Kidney (tissue), 22 donors: ENCODE measurements at places on chromosomes 4 and X. TPM values are rescaled to one million over a fixed set of nuclear protein-coding genes. Genes with fewer than 3 reads are reported as not detected.

IL1RAPL1 gene
- total RNA-seq: 0.19 TPM

DNA sequence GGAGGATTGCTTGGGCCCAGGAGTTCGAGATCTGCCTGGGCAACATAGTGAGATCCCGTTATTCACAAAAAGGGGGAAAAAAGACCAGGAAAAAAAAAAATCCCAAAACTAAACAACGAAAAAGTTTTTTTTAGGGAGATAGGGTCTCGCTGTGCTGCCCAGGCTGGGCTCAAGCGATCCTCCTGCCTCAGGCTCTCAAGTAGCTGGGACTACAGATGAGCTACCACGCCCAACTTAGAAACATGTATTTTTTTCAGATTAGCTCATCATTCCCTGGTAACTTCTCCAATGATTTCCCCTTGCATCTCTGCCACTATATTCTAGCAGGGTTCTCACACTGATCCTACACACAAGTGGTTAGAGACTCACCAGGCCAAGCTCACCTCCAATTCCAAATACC is 24.4 kb upstream of the IRAK1 start:
- H3K4me1 ChIP-seq: peaks cover 13% of the 10 kb centered on the region
- peaks cover 2% of the 10 kb centered on the region for H3K36me3 ChIP-seq
- no peak overlapping the region for H3K4me3 ChIP-seq
- no peaks in the 10 kb centered on the region for H3K27me3 ChIP-seq
- H3K27ac ChIP-seq: no peak overlapping the region

- H3K36me3 ChIP-seq: no peaks in the 10 kb centered on the region
- H3K4me1 ChIP-seq: no peaks in the 10 kb centered on the region
- DNase-seq: no peak
- no peaks in the 10 kb centered on the region for H3K27me3 ChIP-seq
- no peak overlapping the region for H3K27ac ChIP-seq
These were observed 15.5 kb downstream of the RAB40A start for GRCh38 chrX:103503853-103504207.

DNA sequence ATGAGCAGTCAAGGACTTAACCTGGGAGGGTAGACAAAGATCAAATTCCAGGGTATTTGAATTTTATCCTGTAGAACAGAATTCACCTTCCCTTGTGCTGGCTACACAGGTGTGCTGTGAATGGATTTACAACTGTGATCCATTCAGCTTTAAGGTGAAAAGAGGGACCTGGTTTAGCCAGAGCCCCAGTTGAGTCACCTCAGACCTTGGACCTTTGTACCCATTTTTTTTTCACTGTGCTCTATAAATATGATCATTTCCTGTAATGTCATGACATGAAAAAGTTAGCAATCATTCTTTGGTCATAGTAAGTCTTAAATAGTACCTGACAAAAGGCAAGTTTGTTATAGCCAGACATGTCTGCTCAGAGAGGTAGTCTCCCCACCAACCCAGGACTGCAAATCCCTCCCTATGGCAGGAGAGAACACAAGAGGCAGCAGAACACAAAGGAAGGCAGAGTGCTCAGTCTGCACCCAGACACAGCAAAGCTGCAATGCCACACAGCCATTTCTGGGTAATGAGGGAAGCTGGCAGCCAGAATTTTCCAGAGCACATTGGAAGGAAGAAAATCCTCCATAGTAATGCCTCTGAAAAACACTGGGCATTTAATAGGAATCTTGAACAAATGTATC is 77.9 kb downstream of the CXXC4 start:
- no peaks in the 10 kb centered on the region for H3K4me1 ChIP-seq
- H3K36me3 ChIP-seq: no peaks in the 10 kb centered on the region
- no peak overlapping the region for H3K27ac ChIP-seq
- no peak for DNase-seq
- H3K27me3 ChIP-seq: no peaks in the 10 kb centered on the region

- H3K27ac ChIP-seq: no peak overlapping the region
- no peak overlapping the region for H3K4me3 ChIP-seq
- H3K27me3 ChIP-seq: no peaks in the 10 kb centered on the region
- H3K4me1 ChIP-seq: no peaks in the 10 kb centered on the region
- no peaks in the 10 kb centered on the region for H3K36me3 ChIP-seq
These were observed 79.2 kb upstream of the ACSL4 start for GRCh38 chrX:109812236-109812635.

CCSER1 gene
- total RNA-seq: 26.8 TPM

- no peak overlapping the region for H3K4me3 ChIP-seq
- no peaks in the 10 kb centered on the region for H3K27me3 ChIP-seq
- no peaks in the 10 kb centered on the region for H3K4me1 ChIP-seq
These were observed 168.7 kb upstream of the GALNTL6 start for GRCh38 chr4:171644430-171645057.

DNA sequence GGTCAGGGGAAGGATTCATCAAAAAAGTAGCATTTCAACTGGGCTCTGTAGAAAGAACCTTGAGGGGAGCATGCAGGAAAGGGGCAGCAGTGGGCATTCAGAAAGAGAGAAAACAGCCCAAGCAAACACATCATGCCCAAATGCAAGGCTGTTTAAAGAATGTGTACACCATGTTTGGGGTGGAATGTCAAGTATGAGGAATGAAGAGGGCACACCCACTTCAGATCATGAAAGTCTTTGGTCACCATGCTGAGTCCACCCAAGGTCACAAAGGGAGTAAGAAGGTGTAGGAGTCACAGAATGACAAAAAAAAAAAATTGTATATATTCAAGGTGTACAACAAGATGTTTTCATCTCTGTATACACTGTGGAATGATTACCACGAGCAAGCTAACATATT is 9.4 kb downstream of the S100G start:
- H3K4me3 ChIP-seq: no peak overlapping the region
- H3K27ac ChIP-seq: no peak overlapping the region
- H3K36me3 ChIP-seq: no peaks in the 10 kb centered on the region

DNA sequence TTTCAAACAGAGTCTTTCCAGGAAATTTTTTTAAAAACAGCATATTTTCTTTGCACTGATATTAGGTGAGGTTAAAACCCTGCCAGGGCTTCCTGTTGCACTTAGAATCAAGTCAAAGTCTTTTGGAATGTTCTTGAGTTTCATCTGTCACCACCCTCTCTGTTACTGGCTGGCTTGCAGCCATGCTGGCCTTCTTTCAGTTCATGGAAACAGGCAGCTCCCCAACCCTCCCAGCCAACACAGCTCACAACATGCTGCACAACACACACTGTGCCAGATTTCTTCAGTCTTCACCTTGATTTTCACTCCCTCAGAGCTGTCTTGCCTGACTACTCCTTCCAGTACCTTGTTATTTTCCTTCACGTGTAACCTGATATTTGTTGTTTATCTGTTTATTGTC is 129.5 kb downstream of the KCNIP4 start:
- no peaks in the 10 kb centered on the region for H3K27me3 ChIP-seq
- no peaks in the 10 kb centered on the region for H3K4me1 ChIP-seq
- DNase-seq: no peak
- no peak overlapping the region for H3K4me3 ChIP-seq
- no peak overlapping the region for H3K27ac ChIP-seq

- DNase-seq: no peak
- no peaks in the 10 kb centered on the region for H3K27me3 ChIP-seq
- peaks cover 15% of the 10 kb centered on the region for H3K36me3 ChIP-seq
- H3K27ac ChIP-seq: no peak overlapping the region
These were observed 29.9 kb upstream of the CPLX1 start for GRCh38 chr4:855880-856224.

DNA sequence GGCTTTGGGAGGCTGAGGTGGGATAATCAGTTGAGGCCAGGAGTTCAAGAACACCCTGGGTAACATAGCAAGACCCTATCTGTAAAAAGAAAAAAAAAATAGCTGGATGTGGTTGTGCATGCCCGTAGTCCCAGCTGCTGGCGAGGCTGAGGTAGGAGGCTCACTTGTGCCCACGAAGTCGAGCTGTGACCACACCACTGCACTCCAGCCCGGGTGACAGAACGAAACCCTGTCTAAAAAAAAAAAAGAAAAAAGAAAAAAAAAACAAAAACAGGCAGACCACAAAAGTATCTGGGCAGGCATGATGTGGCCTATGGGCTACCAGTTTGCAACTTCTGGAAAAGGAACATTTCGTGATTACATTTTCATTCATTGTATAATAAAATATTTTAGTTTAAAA is 38.1 kb upstream of the RASGEF1B start:
- H3K4me1 ChIP-seq: no peaks in the 10 kb centered on the region
- H3K27me3 ChIP-seq: no peaks in the 10 kb centered on the region
- no peaks in the 10 kb centered on the region for H3K36me3 ChIP-seq
- no peak for DNase-seq

- no peak overlapping the region for H3K4me3 ChIP-seq
- H3K36me3 ChIP-seq: no peaks in the 10 kb centered on the region
- no peaks in the 10 kb centered on the region for H3K27me3 ChIP-seq
- no peak overlapping the region for H3K27ac ChIP-seq
- H3K4me1 ChIP-seq: no peaks in the 10 kb centered on the region
These were observed 13.6 kb downstream of the FTHL17 start for GRCh38 chrX:31058284-31058683.

DNA sequence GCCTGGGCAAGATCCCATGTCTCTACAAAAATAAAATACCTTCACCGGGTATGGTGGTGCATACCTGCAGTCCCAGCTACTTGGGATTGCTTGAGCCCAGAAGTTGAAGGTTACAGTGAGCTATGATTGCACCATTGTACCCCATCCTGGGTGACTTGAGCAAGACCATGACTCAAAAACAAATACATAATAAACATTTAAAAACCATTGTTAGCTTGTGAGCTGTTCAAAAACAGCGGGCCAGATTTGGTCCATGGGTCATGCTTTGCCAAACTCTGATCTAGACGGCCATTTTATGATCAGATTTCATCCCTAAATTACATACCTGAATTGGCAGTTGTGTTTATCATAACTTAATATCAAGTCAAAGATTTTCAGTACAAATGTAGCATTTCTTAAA is 76.0 kb upstream of the GPM6B start:
- H3K36me3 ChIP-seq: no peaks in the 10 kb centered on the region
- no peak for DNase-seq
- H3K27ac ChIP-seq: no peak overlapping the region
- peaks cover 16% of the 10 kb centered on the region for H3K27me3 ChIP-seq
- no peaks in the 10 kb centered on the region for H3K4me1 ChIP-seq

SPARCL1 gene
- total RNA-seq: 322 TPM

- no peak overlapping the region for H3K27ac ChIP-seq
- no peaks in the 10 kb centered on the region for H3K4me1 ChIP-seq
- no peaks in the 10 kb centered on the region for H3K27me3 ChIP-seq
- DNase-seq: peak; percentile 80
These were observed 680.9 kb upstream of the ATOH1 start for GRCh38 chr4:93147524-93148212.

RADX gene
- 4.7 TPM for total RNA-seq

- no peaks in the 10 kb centered on the region for H3K36me3 ChIP-seq
- H3K27ac ChIP-seq: no peak overlapping the region
- DNase-seq: no peak
These were observed 110.8 kb upstream of the TEX13A start for GRCh38 chrX:105331244-105331643.

GRCh38 chr4:25813448-25814106 is 49.2 kb downstream of the SEL1L3 start:
- H3K27me3 ChIP-seq: no peaks in the 10 kb centered on the region
- no peaks in the 10 kb centered on the region for H3K36me3 ChIP-seq
- DNase-seq: no peak
- no peak overlapping the region for H3K4me3 ChIP-seq

FRG2 gene
- total RNA-seq: not detected

GRCh38 chr4:128379860-128380259 is 92.2 kb upstream of the PGRMC2 start:
- no peaks in the 10 kb centered on the region for H3K4me1 ChIP-seq
- H3K27ac ChIP-seq: no peak overlapping the region
- no peaks in the 10 kb centered on the region for H3K36me3 ChIP-seq
- no peaks in the 10 kb centered on the region for H3K27me3 ChIP-seq
- H3K4me3 ChIP-seq: no peak overlapping the region
- no peak for DNase-seq

GRCh38 chrX:138128027-138128671 is 562.2 kb downstream of the ZIC3 start:
- no peaks in the 10 kb centered on the region for H3K27me3 ChIP-seq
- peak; percentile 26 for DNase-seq
- H3K4me1 ChIP-seq: no peaks in the 10 kb centered on the region
- no peak overlapping the region for H3K27ac ChIP-seq
- H3K36me3 ChIP-seq: no peaks in the 10 kb centered on the region

DNA sequence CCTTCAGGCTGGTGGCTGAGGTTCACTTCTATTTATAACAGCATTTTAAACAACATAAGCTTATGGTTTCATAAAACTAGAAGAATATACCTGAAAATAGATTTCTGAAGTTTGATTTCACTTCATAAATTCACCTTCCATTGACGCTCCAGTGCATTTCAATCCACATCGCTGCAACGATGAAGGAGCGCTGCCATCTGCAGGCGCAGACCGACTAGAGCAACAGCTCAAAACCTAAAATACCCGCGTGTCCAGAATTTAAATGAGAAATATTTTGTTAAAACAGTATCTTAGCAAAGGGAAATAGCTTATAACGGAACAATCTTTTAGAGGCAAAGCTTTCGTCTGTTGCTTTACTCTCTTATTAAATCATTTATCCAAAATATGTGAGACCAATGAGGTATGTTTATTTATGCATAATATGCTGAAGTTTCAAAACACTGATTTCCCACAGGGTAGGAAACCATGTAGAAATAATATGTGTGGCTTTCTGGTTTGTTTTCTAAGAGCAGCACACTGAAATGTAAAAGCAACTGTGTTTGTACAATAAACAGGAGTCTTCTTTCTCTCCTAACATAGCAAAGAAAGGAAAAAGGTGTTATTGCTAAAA is 816.4 kb upstream of the FRG1 start:
- H3K4me1 ChIP-seq: no peaks in the 10 kb centered on the region
- no peak overlapping the region for H3K4me3 ChIP-seq
- H3K36me3 ChIP-seq: no peaks in the 10 kb centered on the region
- no peak overlapping the region for H3K27ac ChIP-seq
- peak; percentile 39 for DNase-seq

- H3K4me3 ChIP-seq: no peak overlapping the region
- DNase-seq: no peak
- H3K36me3 ChIP-seq: no peaks in the 10 kb centered on the region
- no peaks in the 10 kb centered on the region for H3K4me1 ChIP-seq
These were observed 3.9 kb upstream of the TIFA start for GRCh38 chr4:112289407-112290253.

GRCh38 chrX:77977095-77977494 is 7.7 kb upstream of the PGAM4 start:
- H3K36me3 ChIP-seq: no peaks in the 10 kb centered on the region
- H3K27ac ChIP-seq: no peak overlapping the region
- DNase-seq: no peak

DNA sequence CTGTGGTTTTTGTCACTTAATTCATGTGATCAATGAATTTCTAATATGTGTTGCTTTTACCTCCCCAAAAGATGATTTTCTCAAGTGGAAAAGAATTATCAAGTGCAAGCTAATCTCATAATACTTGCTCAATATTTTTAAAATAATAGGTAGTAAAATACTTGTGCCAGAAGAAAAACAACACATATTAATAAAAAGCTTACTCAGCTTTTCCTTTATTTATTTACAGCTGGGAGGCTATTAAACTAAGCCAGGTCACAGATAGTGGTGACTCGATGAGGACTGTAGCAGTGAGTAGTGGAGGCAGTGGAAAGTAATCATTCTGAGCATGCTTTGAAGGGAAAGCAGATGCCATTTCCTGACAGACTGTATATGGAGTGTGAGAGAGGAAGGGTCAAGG is 96.1 kb downstream of the PRDM5 start:
- H3K36me3 ChIP-seq: no peaks in the 10 kb centered on the region
- no peaks in the 10 kb centered on the region for H3K4me1 ChIP-seq
- H3K4me3 ChIP-seq: no peak overlapping the region
- no peak overlapping the region for H3K27ac ChIP-seq
- H3K27me3 ChIP-seq: no peaks in the 10 kb centered on the region
